ENCODE measurements at places on chromosomes 1 and 21. TPM values are rescaled to one million over a fixed set of nuclear protein-coding genes. Genes with fewer than 3 reads are reported as not detected.

The SCCPDH gene
- polyA plus RNA-seq, result 49.3 TPM

The PHACTR4 gene
- polyA plus RNA-seq, result 61.5 TPM

The NUDT4B gene
- 3.5 TPM for polyA plus RNA-seq

The AP4B1 gene
- polyA plus RNA-seq, result 41.9 TPM

The DCST2 gene
- 1.8 TPM for polyA plus RNA-seq

The MAP3K21 gene
- polyA plus RNA-seq, result 30.9 TPM
